Esophagus squamous epithelium (tissue), 5 donors: ENCODE measurements at places on chromosomes 16 and 17.

GRCh38 chr16:19662351-19662750 is 55.7 kb downstream of the KNOP1 start:
- DNase-seq: no peak

- DNase-seq: no peak
Measured at GRCh38 chr17:70106551-70106950, 31.5 kb downstream of the KCNJ16 start.

- DNase-seq: no peak
Measured at GRCh38 chr17:80413771-80414507, 1.0 kb upstream of the ENDOV start.

DNA sequence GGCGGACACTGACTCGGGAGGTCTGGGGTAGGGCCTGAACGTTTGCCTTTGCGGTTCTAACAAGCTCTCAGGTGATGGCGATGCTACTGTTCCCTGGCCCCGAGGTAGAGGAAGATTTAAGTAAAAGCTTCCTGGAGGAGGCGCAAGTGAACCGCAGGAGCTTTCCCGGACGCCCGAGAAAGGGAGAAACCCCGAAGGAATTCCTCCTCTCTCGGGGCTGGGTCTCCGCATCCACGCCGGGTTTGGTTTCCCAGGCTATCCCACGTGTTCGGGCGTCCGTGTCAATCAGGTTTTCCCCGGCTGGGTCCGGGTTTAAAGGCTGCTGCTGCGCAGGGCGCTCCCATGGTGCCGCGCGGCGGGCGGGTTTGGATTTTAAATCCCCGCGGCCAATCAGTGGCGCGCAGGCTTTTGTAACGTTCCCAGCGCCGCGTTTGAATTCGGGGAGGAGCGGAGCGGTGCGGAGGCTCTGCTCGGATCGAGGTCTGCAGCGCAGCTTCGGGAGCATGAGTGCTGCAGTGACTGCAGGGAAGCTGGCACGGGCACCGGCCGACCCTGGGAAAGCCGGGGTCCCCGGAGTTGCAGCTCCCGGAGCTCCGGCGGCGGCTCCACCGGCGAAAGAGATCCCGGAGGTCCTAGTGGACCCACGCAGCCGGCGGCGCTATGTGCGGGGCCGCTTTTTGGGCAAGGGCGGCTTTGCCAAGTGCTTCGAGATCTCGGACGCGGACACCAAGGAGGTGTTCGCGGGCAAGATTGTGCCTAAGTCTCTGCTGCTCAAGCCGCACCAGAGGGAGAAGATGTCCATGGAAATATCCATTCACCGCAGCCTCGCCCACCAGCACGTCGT is at the start of gene PLK1:
Gene PLK1 (plus strand): TSS at position 460 of the 844 bp plus-strand sequence. CDS start 44 bp downstream, at position 504.
- no peak for DNase-seq

- DNase-seq: no peak
Measured at GRCh38 chr17:42317266-42317845, 29.1 kb downstream of the STAT5A start.

DNA sequence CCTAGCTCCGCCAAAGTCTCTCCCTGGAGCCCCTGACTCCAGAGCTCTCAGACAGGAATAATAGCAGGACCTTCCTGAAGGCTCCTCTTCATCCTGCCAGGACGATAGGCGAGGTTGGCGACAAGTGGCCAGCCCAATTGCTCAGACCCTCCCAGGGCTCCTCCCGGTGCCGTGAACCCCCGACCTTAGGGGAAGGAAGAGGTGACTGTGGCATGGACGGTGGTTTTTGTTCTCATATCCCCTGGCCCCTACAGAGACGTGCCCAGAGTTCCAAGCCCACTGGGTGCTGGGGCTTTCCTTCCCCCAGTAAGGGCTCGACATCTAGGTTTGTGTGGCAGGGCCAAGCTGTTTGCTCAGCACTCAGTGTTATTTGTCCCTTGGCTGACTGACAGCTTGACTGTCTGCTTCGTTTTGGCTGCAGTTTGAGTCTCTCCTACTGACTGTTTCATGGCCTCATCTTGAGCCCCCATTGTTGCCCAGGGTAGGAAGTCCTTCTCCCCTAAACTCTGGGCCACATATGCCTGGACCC is 4.6 kb upstream of the ADCY7 start:
- no peak for DNase-seq

DNA sequence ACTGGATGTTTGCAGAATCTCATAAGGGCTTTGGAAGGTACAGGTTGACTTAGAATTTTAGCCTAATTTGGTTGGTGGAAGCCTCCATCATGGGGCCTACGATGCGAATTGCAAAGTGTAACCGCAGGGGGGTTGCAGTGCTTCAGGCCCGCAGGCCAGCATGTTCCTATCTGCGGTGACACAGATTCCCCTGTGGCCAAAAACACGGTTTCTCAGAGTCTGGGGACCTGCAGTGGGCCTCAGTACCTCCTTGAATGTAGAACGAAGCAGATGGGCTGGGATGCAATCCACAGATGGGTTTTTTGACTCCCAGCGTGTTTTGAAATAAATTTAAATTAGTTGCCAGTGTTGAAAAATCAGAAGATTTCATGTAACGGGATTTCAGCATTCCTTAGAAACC is 34.7 kb downstream of the KIAA0513 start:
- DNase-seq: no peak

GRCh38 chr17:79803421-79803996 is 6.6 kb upstream of the CBX8 start:
- no peak for DNase-seq

DNA sequence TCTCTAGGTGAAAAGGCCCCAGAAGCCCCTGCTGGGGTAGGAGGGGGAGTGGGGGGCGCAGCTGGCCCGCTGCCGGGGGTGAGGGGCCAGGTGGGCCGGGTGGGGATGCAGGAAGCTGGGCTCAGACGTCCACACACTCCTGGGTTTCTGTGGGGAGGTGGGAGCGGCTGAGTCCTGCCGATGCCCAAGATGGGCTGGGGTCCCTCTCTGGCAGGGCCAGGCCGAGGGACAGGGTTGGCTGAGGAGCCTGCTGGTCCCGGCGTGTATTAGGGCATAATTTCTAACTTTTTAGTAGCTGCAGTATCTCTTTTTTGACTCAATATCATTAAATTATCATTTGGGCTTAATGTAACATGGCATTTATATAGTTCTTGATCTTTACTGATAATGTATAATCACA is 121.4 kb upstream of the CORO6 start:
- no peak for DNase-seq

DNA sequence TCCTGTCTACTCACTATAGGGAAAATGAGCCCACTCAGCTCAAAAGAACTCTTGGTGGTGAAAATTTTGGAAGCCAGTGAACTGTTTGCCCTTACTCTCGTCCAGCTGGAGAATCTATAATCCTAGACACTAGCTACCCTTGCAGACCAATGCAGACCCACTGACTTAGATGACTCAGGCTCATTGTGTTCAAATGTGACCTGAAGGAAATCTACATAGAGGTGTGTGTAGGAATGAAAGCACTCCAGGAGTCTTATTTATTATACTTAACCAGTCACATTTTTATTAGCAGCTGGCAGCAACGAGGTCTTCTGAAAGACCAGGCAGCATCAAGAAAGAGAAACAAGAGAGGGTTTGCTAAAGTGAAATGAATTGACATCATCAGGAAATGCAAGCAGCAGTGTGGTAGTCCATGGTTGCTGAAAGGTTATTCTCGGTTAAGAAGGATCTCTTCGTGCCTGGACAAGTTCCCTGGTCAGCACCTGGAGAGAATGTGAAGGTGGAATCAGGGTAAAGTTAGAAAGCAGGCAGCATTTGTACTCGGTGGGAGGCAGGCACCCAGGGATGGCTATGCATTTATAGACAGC is 1.4 kb downstream of the KRTAP29-1 start:
- DNase-seq: no peak

DNA sequence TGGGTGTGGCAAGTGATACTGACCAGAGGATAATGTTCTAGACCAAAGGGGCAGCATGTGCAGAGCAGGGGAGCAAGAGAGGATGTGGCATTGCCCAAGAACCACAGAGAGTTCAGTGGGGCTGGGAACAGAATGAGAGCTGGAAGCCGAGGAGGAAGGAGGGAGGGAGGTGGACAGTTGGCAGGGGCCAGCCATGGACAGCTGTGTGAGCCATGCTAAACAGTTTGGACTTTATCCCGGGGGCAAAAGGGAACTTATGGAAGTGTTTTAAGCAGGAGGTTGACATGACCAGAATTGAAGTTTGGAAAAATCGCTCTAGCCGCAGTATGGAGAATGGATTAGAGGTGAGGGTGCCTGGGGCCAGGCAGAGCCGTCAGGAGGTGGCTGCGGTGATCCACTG is 29.4 kb upstream of the TMEM132E start:
- no peak for DNase-seq

GRCh38 chr16:81996664-81997509 is 14.4 kb downstream of the SDR42E1 start:
- DNase-seq: no peak

- no peak for DNase-seq
Measured at GRCh38 chr17:17309356-17309755, 6.2 kb downstream of the NT5M start.

GRCh38 chr17:42653179-42654124 is 5.6 kb upstream of the TUBG2 start:
- DNase-seq: no peak

DNA sequence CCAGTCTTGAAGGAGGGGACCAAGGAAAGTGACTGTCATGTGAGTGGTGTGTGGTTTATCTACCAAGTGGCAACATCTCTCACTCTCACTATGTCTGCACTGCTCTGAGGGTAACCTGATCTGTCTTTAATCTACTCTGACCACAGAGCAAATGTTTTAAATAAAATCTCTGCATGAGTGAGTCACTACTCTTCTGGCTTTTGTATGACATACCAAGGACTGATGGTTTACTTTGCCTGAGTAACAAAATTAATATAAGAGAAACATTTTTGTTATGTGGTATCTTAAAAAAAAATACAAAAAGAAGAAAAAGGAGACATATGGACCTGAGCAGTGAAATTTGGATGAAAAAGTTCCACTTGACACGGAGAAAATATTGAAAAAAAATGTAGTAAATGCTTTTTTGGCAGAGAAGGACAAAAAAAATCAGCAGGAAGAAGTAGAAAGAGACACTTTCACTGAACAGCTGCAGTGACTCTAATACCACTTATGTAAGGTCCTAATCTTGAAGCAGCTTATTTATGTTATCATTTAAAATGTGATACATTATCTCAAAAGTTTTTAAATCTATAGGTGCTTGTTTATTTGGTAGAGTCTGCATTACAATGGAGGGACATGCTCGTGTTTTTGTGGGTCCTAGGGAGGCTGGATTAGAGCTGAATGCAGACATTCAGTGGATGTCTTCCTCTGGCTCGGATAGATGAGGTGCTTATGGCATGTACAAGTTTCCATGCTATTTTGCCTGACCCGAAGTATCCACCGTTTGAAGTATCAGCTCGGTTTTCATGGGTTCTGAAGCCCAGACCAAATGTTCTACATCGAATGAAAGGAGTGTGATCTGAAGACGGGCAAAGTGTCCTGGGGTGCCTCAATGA is 240.7 kb downstream of the MAP2K6 start:
- no peak for DNase-seq

- no peak for DNase-seq
Measured at GRCh38 chr16:9309844-9310243, 218.4 kb downstream of the HAPSTR1 start.

DNA sequence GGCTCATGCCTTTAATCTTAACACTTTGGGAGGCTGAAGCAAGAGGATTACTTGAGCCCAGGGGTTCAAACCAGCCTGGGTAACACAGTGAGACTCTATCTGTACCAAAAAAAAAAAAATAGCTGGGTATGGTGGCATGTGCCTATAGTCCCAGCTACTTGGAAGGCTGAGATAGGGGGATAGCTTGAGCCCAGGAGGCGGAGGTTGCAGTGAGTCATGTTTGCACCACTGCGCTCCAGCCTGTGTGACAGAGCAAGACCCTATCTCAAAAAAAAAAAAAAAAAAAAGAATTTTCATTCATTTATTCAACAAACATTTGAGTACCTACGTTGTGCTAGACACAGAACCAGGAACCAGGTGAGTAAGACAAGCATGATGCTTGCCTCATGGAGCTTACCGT is 73.6 kb upstream of the MRTFB start:
- no peak for DNase-seq

DNA sequence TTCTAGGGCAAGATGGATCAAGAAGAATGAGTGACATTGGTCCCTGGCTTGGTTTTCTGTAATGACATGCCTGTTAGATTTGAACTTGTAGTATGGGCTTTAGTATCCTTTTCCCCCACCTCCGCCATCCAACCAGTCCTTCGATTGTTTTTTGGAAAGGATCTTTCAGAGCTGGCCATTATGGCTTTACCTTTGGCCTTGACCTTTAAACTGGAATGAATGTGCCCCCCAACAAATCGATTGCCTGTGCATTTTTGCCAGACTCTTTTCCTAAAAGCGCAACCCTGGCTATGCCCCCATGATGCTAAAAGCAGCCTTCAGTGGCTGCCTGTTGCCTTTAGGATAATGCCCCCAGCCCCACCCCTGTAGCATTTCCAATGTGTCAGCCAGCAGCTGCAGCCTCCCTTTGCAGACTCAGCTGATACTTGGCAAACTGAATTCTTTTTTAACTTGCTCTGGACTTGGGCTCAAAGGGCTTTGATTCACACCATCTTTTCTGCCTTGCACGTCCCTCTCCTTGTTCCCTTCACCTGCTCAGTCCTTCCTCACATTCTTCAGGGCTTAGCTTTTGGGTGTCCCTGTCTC is 4.0 kb downstream of the GPRC5C start:
- no peak for DNase-seq

- DNase-seq: no peak
Measured at GRCh38 chr16:58733248-58733670, 857 bp downstream of the GOT2 start.

DNA sequence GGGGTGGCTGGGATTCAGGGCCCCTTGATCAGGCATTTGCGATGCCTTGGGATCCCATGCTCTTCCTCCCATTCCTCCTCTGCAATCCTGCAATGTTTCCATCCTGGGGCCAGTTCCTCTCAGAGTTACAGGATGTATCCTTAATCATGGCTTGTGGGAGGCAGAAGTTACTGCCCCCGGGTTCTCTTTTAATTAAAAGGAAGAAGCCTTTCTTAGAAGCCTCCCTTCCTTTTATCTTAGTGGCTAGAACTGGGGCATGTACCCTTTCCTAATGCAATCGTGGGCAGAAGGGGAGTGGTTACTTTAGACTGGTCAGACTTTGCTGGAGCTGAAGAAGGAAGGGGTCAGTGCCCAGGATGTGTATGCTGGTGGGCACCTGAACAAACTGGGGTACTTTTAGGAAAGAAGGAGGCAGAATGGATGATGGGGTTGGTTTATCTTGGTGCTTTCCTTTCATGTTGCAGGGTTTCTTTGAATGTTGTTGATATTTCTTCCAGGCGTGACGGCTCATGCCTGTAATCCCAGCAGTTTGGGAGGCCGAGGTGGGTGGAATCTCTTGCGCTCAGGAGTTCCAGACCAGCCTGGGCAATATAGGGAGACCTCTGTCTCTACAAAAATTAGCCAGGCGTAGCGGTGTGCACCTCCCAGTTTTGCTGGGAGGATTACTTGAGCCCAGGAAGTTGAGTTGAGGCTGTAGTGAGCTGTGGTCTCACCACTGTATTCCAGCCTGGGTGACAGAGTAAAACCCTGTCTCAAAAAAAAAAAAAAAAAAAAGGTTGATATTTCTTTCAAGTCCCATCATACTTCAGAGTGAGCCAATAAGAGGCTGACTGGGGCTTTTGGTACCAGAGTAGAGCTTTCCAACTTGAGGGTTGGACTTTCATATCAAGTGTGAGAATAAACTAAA is 13.2 kb upstream of the SPN start:
- DNase-seq: no peak

- no peak for DNase-seq
Measured at GRCh38 chr16:79519448-79519847, 81.1 kb downstream of the MAF start.

GRCh38 chr17:34412965-34413441 is 50.0 kb upstream of the CCL1 start:
- DNase-seq: no peak

GRCh38 chr16:48451323-48451722 is 66.1 kb upstream of the SIAH1 start:
- DNase-seq: no peak

GRCh38 chr16:67155295-67156142 is 4.2 kb downstream of the TRADD start:
- DNase-seq: no peak
